ENCODE measurements at places on chromosomes 13 and 19.

- ATAC-seq = peak; percentile 83
Measured at GRCh38 chr13:23321535-23322241, 111.8 kb downstream of the SACS start.

DNA sequence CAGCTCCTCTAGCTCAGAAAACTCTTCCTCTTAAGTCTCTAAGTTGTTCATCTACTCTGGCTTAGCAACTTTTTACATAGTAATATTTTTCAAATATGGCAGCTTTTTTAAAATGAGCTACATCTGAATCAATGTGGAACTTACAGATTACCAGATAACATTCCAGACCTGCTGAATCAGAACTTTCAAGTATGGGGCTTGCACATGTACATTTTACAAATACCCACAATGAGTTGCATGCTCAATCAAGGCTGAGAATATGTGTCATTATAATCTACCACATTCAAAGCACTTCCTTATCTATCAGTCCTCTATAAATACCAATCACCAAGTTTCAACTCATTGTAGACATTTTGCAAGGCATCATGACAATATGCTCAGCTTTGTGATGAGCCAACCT, 383.1 kb downstream of the FGF14 start:
- no peak for ATAC-seq

DNA sequence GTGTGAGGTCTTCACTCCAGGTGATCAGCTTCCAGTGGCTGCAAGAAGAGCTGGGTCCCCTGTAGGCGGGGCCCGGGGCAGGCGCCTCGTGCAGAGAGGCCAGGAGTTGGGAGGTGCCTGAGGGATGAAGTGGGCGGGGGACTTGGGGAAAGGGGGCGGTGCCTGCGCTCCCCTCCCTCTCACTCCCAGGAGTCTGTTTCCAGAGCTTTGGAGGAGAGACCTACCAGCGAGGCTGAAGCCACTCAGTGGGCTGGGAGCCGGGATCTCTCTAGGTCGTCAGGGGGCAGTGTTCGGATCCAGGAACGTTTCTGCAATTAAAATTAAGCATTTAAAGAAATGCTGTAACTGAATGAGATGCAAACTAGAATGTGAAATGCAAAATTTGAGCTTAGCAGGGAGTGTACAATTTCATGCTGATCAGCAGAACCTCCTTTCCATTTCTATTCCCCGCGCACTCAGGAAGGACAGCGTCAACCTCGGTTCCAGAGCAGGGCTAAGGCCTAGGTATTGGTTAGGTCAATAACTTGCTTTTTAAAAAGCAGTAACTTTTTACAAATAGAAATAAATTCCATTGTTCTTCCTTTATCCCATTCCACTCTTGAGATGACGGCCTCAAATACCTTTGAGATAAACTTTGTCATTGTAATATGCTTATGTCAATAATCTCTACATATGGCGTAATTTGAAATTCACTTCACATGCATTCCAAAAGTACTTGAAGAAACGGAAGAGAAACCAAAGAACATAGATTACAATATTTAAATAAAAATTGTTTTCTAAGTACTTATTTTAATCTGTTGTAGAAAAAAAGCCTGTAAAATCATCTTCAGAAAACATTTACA, 11.6 kb downstream of the ZNF160 start:
- no peak for ATAC-seq

DNA sequence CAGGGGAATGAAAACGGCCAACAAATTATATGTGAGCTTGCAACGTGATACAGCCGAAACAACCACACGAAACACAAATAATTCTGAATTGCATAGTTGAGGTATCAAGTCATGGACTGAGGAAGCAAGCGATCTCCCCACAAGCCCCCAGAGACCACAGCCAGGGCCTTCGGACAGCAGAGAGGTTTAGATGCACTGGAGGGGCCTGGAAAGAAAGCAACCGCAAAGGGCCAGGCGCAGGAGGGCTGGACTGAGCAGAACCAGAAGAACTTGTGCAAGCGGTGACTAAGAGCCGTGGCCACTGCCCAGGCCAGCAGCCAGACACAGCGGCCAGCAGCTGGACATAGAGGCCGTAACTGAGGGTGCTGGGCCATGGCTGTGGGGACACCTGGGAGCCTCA, 131.4 kb downstream of the TNFRSF19 start:
- no peak for ATAC-seq

DNA sequence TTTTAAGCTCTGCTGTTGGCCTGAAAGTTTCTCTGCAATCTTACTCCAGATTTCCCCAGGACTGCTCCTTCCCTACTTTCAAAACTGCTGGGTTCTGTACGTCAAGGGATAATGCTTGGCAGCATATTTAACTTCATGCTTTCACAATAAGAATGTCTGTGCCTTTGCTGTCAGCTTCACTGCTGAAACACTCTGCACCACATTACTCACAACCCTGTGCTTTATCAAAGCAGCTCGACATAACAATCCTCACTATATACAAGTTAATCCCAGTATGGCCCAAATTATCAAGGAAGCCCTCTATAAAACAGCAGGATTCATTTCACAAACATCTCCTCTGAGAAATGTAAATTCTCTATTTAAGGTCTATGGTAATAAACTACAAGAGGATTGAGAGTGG, 17.5 kb downstream of the LATS2 start:
- ATAC-seq = no peak

- ATAC-seq = no peak
Measured at GRCh38 chr19:33177417-33177979, 16.6 kb upstream of the LRP3 start.

GRCh38 chr13:30832845-30833332, 73.2 kb upstream of the MEDAG start:
- ATAC-seq = no peak

- ATAC-seq = no peak
Measured at GRCh38 chr13:29852472-29853054, 2.1 kb upstream of the UBL3 start.

DNA sequence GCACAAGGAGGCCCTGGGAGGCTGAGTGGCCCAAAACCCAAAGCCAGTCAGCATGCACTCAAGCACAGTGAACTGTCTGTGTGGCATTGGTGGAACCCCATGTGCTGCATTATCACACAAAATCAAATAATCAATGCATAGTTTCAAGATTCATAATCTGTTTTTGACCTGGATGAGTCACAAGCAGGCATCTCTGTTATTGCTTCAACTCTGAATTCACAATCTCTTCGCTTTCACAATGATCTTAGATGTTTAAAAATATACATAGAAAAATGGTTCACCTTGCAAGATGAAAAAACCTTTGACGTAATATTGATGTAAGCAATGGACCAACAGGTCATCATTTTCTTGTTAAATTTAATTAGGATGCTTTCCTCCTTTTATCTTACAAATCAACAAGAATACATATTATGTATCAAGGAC, 455.4 kb downstream of the IRS2 start:
- no peak for ATAC-seq

GRCh38 chr19:7513809-7514642, 1.9 kb upstream of the ZNF358 start:
- no peak for ATAC-seq

GRCh38 chr19:38642176-38642575, 5.3 kb upstream of the ACTN4 start:
- no peak for ATAC-seq

DNA sequence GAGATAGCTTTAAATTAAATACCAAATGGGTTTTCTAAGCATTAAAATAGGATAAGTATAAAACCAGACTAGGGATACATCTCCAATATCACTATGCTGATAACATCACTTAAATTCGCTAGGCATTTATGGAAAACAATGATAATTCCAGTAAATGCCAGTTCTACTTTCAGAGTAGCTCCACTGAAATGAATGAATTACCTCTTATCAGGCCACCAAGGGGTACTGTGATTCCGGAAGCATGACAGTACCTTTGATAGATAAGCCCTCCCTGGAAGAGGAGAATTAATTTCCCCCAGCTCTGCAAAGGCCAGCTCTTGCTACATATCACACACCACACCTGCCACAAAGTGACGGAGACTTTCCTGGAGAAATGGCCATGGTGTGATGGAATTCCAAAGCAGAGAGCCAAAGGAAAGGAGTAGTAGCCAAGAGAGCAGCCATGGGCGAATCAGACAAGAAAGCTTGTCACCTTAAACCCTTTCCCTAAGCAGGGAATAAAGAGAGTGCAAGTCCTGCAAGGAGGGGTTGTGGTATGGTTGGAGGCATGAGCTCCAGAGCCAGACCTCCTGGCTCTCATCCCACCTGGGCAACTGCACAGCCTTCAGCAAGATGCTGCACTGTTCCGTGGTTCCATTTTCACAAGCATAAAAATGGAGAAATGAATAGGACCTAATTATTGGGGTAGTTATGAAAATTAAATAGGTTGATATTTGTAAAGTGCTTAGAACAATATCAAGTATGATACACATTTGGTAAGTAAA, 423.1 kb downstream of the FGF14 start:
- ATAC-seq = no peak

GRCh38 chr19:33866696-33867095, 70.0 kb downstream of the KCTD15 start:
- no peak for ATAC-seq

- ATAC-seq = no peak
Measured at GRCh38 chr13:39637890-39638289, 17.6 kb upstream of the COG6 start.

DNA sequence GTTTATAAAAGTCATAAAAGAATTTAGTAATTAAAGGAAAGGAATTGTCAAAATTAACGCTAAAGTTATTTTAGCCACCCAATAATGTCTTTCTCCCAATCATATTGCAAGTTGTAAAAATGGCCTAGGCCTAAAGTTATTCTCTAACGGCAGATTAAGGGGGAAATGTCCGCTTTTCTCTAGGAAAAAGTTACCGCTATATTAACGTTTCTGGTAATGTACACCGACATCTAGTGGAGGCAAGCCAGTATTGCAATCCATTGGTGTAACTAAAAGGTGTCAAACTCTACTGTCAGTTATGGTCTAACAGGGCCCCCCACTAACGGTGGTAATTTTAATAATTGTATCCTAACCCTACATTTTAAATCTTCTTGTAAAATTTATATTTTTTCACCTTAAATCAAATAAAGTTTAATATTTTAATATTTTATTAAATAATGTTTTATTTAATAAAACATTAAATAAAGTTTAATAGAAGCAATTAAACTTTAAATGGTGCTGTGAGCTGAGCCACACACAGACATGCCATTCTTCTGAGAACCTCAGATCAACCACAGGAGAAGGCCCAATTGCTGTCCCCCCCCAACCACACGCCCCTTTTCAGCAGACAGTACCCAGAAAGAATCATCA, 35.9 kb upstream of the ZSCAN5A start:
- peak; percentile 33 for ATAC-seq

DNA sequence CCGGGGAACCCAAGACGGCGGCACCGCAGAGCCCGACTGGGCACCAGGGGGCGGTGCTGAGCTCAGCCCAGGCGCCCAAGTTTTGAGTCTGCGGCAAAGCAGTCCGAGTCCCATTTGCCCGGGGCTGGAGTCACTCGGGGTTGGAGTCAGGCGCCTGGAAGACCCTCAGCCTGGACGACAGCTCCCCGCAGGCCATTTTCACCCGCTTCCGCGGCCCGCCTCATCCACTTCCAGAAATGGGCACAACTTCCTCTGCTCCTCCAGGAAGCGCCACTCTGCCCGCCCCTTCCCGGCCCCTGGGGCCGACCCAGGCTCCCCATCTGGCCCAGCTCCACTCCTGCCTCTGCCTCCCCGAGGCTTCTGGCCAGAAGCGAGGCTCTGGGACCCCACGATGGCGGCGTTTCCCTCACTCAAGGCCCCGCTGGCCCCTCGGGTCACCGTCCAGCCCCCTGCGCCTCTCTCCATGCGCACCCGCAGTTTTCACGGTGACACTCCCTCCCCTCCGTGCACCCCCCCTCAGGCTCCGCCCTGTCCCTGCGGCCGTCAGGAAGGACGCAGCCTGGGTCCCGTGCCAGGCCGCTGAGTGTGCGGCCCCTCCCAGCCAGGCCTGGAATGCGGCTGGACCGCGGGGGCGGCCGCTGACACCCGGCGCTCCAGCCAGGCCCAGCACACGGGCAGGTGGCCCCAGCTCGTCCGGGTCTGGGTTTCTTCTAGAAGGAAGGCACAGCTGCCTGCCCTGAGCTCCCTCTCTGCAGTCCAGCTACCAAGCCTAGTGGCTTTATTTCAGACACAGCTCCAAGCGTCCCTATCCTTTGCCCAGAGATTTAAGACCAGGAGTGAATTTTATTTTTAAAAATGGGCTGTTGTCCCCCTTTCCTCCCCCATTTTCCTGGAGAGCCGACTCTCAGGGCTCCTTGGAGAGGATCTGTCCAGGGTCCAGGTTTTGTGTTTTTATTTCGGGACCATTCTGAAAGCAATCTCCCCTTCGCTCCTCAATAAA, 4.7 kb downstream of the SERTAD1 start:
- peak; percentile 40 for ATAC-seq

DNA sequence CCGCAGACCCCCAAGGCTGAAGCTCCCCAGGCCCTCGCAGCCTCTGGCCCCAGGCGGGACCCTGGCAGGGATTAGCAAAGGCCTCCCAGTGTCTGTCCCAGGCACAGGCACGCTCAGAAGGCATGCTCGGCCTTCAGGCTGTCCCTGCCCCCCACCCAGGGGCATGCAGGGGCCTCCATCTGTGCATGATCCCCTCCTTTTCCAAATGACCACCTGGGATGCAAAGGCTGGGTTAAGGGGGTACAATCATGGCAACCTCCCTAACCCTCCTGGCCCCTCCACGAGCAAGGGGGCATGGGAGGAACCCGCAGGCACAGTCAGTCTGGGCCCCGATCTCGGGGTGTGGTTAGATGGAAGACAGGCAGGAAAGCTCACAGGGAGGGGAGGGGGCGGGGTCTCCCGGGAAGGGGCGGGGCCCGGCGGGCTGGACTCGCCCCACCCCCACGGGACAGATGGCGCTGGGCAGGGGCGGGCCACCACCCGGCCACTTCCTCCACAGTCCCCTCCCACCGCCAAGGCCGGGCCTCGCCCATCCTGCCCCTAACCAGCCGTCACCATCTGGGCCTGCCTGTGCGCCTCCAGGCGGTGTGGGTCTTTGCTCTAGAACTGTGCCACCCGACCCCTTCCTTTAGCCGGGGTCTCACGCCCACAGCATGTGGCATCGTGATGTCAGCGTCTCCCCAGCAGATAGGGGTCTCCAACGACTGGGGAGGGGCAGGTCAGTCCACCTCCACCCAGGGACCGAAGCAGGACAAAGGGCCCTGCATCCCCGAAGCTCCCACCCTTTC, 7.0 kb upstream of the REXO1 start:
- peak; percentile 74 for ATAC-seq

DNA sequence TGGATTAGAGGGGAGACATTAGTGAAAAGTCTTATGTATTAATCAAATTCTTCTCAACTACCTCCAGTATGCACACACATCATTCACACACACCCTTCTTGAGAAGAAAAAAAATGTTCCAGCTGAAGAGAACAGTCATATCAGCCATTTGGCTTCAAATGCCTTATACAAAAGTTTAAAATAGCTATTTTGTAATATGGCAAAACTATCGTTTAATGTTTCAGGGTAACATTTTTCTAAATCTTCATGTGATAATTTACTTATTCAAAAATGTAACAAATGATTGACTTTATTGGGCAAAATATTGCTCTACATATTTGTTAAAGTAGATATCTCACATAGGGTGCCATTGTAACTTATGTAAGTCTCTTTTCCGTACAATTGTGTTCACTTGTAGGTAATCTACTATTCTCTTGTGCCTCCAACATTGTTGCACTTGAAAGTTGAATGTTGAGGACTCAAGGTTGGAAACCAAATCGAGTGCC, 13.6 kb downstream of the ZIC2 start:
- ATAC-seq = no peak

All from activated CD4-positive, CD25-positive, alpha-beta regulatory T cell treated with anti-CD3 and anti-CD28 coated beads, Interleukin-2, amount 50 U/mL, for 24 hours (primary cell).